ENCODE measurements at places on chromosomes 12 and 14.

GRCh38 chr14:49966971-49967630 is 74.2 kb downstream of the ARF6 start:
- no peak for DNase-seq

- DNase-seq = no peak
Observed at GRCh38 chr14:73715707-73716106, 1.5 kb upstream of the PNMA1 start.

DNA sequence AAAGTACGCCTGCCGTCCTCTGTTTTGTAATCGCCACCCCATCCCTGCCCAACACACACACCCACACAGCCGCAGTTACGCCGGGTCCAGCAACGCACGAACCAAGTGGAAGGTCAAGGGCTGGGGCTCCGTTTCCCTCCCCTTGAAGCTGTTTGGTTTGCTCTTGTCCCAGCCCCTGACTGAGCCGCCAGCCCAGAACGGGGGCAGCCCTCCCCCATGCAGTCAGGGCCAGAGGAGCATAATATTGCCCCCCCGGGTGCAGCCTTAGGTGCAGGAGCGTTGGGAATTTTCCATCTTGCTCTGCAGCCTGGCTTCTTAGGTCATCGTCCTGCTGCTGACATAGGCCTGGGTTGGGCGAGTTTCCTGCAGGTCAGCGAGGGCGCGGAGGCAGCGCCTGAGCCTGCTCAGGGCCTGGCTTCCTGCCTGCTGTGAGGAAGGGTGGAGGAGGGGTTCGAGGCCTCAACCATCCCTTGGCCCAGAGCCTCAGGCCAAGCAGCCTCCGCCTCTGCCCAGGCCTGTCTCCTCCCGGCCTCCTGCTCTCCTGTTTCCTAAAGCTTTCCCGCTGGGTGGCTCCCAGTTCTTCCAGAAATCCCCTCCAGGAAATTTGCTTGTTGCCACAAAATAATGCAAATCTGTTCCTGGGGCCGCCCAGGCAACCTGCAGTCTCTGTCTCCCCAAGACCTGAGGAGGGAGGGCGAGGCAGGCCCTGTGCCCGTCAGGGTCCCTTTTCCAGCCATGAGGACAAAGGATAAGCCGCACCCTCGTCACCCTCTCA is 44.5 kb downstream of the PSMA6 start:
- peak; percentile 33 for DNase-seq

GRCh38 chr12:77256956-77257355 is 191.6 kb upstream of the E2F7 start:
- no peak for DNase-seq

DNA sequence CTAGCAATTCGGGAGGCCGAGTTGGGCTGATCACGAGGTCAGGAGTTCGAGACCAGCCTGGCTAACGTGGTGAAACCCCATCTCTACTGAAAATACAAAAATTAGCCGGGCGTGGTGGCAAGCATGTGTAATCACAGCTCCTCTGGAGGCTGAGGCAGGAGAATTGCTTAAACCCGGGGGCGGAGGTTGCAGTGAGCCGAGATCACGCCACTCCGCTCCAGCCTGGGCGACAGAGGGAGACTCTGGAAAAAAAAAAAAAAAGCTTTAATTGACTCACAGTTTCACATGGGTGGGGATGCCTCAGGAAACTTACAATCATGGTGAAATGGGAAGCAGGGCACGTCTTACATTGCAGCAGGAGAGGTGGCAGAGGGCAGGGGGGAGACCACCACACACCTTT is 30.6 kb upstream of the SLC2A3 start:
- no peak for DNase-seq

- DNase-seq = no peak
Observed at GRCh38 chr12:115337693-115338543, 653.9 kb upstream of the TBX3 start.

GRCh38 chr12:89597770-89598169 is 71.9 kb upstream of the POC1B start:
- no peak for DNase-seq
